ENCODE measurements at places on chromosomes 5 and 9.

GRCh38 chr5:2897276-2897961 is 145.9 kb upstream of the IRX2 start:
- no peak for DNase-seq
- no peaks in the 10 kb centered on the region for H3K36me3 ChIP-seq
- H3K4me3 ChIP-seq, result no peak overlapping the region
- H3K4me1 ChIP-seq, result no peaks in the 10 kb centered on the region
- H3K27me3 ChIP-seq, result no peaks in the 10 kb centered on the region
- no peak overlapping the region for H3K27ac ChIP-seq

DNA sequence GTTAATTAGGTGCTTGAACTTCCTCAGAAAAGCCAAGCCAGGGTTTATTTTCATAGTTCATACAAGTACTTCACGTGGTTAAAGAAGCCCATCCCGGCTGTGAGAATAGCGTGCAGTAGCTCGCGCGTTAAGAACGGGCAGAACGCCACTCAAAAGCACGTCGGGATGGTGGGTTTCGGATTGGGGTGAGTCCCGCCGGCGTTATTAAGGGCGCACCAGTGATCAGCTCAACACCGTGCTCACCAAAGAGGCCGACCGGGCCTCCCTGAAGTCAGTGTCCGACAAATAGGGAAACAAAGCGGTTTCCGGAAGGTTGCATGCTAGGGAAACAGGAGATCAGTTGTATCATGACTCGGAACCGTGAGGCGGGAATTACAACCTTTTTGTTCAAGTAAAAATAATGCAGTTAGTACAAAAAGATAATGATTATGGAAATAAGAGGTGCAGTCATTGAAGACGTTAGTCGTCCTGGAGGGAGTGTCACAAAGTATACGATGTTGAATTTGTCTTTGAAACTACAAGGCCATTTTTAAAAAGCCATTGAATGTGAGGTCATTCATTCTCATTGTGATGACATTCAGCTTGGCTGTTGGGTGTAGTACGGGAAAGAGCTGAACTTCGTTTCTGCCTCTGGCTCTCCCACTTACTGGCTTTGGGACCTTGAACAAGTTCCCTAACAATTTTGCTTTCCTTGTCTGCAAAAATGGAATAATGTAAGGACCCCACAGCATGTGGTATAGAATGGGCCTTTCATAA is 992 bp downstream of the SETD9 start:
- no peaks in the 10 kb centered on the region for H3K36me3 ChIP-seq
- H3K4me1 ChIP-seq, result peaks cover 12% of the 10 kb centered on the region
- DNase-seq, result peak; percentile 59

DNA sequence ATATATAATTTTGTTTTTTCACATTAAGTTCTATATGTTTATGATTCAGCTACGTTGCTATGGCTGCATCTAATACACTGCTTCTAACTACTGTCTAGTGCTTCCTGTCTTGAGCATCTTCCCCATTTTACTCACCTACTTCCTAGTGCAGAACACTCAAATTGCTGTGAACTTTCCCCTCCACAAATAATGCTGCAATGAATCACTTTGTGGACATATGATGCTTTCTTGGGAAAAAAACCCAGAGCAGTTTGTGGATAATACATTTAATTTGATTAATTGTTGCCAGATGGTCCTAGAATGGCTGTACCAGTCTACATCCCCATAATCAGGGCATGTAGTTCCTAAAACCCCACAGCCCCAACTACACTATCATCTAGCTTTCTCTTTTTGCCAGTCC is 18.5 kb downstream of the CD180 start:
- no peak for DNase-seq
- no peak overlapping the region for H3K4me3 ChIP-seq
- H3K4me1 ChIP-seq, result no peaks in the 10 kb centered on the region
- no peak overlapping the region for H3K27ac ChIP-seq
- H3K36me3 ChIP-seq, result no peaks in the 10 kb centered on the region
- H3K27me3 ChIP-seq, result no peaks in the 10 kb centered on the region

- no peak for DNase-seq
- H3K27me3 ChIP-seq, result no peaks in the 10 kb centered on the region
- H3K27ac ChIP-seq, result no peak overlapping the region
- no peak overlapping the region for H3K4me3 ChIP-seq
- H3K4me1 ChIP-seq, result no peaks in the 10 kb centered on the region
- H3K36me3 ChIP-seq, result no peaks in the 10 kb centered on the region
Measured at GRCh38 chr5:125517973-125518550, 771.6 kb upstream of the ZNF608 start.

- no peak for DNase-seq
- peak overlapping the region; percentile 55 for H3K27ac ChIP-seq
- peaks cover 16% of the 10 kb centered on the region for H3K4me1 ChIP-seq
- no peak overlapping the region for H3K4me3 ChIP-seq
Measured at GRCh38 chr5:138952962-138953361, 77.8 kb upstream of the LRRTM2 start.

DNA sequence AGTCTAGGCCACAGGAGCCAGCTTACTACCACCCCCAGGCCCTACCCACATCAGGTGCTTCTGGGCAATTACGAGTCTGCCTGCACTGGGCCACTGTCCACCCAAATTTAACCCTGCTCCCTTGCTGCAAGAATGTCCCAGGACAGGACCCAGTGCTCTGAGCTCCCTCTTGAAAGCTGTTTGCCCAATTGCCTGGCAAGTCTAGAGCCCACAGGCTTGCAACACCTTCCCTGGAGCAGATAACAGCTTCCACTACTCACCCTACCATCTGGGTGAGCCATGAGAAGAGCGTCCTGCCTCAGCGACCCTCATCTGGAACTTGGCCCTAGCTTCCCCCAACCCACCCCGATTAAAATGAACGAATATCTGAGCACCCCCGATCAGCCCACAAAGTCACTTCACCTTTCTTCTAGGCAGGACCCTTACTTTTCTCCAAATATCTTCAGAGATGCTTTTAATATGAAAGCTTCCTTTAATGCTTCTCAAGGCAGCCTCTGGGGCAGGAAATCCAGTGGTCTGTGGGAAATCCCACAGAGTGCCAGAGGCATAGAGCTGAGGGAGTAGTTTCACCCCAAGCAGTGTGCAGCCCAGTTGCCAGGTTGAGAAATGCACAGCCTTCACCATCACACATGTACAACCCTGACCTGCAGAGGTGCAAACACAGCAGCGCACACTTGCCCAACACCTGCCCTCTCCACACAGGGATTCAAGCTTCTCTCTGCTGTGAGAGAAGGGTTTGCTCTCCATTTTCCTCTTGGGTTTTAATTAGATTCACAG is 10.6 kb downstream of the ACSL6 start:
- H3K27ac ChIP-seq, result no peak overlapping the region
- H3K4me3 ChIP-seq, result no peak overlapping the region
- DNase-seq, result peak; percentile 25
- H3K36me3 ChIP-seq, result no peaks in the 10 kb centered on the region
- no peaks in the 10 kb centered on the region for H3K4me1 ChIP-seq

GRCh38 chr5:137778772-137779564 is 24.8 kb upstream of the HNRNPA0 start:
- H3K4me1 ChIP-seq, result no peaks in the 10 kb centered on the region
- no peaks in the 10 kb centered on the region for H3K27me3 ChIP-seq
- no peaks in the 10 kb centered on the region for H3K36me3 ChIP-seq
- no peak overlapping the region for H3K27ac ChIP-seq
- H3K4me3 ChIP-seq, result no peak overlapping the region
- no peak for DNase-seq

Data from transverse colon (tissue), 4 donors.